ENCODE measurements at places on chromosomes 3 and 15.

DNA sequence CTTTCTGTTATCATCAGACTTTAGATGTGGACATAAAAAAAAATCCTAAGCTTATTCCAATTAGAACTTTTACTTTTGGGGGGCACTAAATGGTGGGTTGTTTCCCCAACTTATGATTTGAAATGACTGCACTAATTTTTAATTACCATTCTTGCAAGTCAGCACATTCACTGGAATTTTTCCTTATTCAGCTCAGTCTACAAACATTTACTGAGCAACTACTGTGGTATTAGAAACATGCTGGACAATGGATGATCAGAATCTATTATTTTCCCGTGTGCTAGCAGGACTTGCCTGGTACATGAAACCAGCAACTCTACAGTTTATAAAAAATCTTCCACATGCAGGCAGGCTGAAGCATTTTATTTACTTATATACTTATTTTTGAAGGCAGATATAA is 273.6 kb downstream of the FOXP1 start:
- no peak for DNase-seq

GRCh38 chr3:48467473-48468267 is 21.1 kb downstream of the ATRIP start:
- no peak for DNase-seq

- DNase-seq: no peak
Measured at GRCh38 chr3:112437146-112438022, 61.9 kb downstream of the BTLA start.

DNA sequence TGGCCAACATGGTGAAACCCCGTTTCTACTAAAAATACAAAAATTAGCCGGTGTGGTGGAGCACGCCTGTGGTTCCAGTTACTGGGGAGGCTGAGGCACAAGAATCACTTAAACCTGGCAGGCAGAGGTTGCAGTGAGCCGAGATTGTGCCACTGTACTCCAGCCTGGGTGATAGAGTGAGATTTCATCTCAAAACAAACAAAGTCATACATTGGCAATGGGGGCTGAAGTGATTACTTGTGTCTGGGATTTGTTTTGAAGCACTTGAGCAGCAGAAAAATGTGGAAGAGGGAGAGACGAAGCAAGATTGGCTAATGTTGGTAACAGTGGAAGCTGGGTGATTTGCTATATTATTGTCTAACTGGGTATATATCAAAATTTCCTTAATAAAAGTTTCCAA is 13.4 kb upstream of the TMEM40 start:
- no peak for DNase-seq

- no peak for DNase-seq
Measured at GRCh38 chr3:47865192-47865591, 62.3 kb downstream of the DHX30 start.

- no peak for DNase-seq
Measured at GRCh38 chr3:36372534-36372935, 7.8 kb upstream of the STAC start.

DNA sequence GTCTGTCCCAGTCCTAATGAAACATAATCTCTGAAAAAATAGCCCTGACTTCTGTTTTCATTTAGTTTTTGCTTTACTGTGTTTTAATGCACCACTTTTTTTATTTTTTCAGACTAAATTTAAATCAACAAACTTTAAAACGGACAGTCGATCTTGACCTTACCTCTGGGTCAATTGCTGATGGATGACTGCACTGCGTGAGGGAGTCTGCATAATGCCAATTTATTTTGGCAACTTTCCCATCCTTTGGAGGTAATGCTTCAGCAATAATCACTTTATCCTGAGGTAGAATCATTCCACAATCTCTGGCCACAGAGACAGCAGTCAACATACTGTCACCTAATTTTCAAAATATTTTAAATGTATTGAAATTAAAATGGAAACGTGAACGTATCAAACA is 32.5 kb upstream of the GP5 start:
- no peak for DNase-seq

DNA sequence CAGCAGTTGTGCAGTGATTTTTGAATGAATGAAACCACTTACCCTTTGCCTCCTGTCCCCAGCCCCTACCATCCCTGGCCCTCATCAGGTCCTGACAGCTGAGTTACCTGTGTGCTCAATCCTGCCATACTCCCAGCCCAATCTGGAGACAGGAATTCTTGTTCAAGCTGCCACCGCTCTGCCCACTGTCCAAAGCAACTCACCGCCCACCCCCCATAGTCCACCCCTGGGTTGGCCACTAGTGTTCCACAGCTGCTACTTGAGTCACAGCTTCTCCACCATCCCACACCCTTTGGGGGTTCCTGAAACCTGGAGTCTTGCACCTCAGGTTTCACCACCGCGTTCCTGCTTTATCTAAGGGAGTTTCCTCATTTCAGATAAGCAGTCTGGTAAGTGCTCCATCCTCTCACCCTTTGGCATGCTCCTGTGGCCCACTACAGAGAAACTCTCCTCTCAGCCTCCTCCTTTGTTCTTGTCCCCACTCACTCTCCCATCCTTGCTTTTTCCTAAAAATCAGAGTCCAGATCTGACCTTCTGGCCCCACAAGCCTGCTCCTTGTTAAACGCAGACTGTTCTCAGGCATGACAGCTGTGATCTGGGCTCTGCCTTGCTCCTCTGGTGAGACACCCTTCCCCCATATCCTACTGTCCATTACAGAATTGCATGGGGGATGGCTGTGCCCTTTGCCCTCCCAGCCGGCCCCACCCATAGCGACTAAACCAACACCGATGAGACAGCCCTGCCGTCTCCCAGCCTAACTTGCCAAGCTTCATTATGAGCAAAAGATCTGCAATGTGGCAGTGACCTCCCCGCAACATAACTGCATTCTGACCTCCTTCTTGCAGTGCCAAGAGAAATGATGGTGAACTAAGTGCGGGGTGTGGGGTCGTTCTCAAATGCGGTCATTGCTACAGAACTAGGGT is 50.0 kb downstream of the CYP19A1 start:
- DNase-seq: no peak

GRCh38 chr15:58167095-58167691 is 29.0 kb downstream of the AQP9 start:
- no peak for DNase-seq

- no peak for DNase-seq
Measured at GRCh38 chr3:62895901-62896300, 20.7 kb upstream of the CADPS start.

GRCh38 chr3:158159714-158160113 is 49.8 kb downstream of the RSRC1 start:
- DNase-seq: no peak

GRCh38 chr3:128591738-128592426 is 58.7 kb downstream of the RPN1 start:
- DNase-seq: no peak

DNA sequence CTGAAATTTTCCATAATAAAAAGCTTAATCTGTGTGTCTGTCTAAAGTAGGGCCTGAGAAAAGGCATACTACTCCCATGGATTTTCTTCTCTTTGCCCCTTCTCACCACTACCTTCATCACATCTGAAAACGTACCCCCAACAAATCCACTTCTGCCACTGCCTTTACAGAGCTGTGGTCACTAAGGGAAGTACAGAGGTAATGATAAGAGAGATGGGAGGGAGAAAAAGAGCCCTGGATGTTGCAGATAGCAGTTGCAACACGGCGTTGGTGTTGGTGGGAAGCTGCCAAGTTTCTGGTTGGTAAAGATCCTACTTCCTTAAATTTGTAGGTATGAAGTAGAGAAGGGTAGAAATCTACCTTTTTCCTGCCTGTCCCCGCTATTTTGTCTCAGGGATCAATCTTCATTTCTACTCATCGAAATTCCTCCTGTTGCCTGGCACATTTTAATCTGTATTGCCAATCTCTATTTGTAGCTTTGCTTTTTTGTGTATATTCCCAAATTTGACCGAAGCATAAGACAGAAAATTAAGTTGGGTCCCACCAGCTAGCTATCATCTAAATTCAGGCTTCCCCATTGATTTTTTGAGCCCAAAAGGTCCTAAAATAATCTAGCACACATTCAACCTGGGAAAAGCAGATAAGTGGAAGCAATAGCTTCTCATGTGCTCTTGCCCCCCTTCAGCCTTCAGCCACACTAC is 102.9 kb downstream of the TFDP2 start:
- DNase-seq: no peak

- DNase-seq: no peak
Measured at GRCh38 chr15:70605606-70606410, 157.6 kb downstream of the UACA start.

Data from stimulated activated CD4-positive, alpha-beta T cell treated with anti-CD3 and anti-CD28 coated beads, Interleukin-2, amount 100 ng/mL, for 48 hours (primary cell).